ENCODE measurements at places on chromosomes 1 and 21.

DNA sequence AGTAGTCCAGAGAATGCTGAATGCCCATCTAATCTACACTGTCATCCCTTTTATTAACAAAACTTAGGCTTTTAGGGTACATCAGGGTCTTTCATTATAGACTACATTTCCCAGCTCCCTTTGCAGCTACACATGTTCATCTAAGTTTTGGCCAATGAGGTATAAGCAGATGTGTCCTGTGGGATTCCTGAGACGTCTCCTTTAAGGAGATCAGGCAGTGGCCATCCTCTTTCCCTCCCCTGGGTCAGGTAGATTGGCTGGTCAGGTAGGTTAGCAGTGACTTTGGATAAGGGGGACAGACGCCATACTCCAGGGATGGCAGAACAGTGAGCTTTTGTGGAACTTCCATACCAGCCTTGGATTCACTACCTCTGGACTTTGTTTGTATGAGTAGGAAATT lies 188.3 kb downstream of the FGGY start:
- DNase-seq: no peak

DNA sequence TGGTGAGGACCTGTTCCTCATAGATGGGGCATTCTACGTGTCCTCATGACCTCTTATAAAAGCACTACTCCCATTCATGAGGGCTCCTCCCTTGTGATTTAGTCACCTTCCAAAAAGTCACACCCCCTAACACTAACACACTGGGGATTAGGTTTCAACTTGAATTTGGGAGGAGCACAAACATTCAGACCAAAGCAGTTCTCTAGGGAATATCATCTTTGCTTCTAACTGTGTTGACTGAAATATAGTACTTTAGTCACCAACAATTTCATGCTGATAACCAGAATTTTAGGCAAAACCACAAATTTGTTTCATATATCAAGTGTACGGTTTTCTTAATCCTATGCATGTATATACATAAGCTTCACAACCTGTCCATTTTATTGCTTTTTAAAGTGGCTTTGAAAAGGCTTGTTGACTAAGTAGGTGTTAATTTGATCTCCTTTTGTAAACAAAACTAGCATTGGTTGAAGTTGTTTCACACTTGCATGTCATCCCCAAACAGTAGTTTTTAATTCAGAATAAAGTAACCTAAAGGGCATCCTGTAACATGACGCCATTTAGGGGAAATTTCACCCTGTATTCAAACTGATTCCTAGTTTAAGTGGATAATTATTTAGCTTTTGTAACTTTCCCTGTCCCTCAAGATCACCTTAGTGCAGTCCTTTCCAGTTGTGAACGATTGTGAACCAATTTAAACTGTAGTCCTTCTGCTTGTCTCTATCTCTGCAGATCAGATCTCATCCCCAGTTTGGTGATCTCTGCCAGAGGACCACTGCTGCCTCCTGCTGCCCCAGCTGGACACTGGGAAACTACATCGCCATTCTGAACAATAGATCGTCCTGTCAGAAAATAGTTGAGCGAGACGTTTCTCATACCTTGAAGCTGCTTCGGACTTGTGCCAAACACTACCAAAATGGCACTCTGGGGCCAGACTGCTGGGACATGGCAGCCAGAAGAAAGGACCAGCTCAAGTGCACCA lies 141.1 kb downstream of the TLR5 start:
- no peak for DNase-seq

- no peak for DNase-seq
Observed at GRCh38 chr1:62269851-62270495, 49.3 kb downstream of the KANK4 start.

- peak; percentile 71 for DNase-seq
Observed at GRCh38 chr1:231603598-231604275, 22.9 kb upstream of the DISC1 start.

GRCh38 chr1:15076807-15077206 lies 76.7 kb upstream of the TMEM51 start:
- no peak for DNase-seq

- DNase-seq: no peak
Observed at GRCh38 chr1:43847882-43848281, 85.7 kb upstream of the ARTN start.

GRCh38 chr1:76901158-76901767 lies 34.0 kb downstream of the ST6GALNAC5 start:
- peak; percentile 30 for DNase-seq

GRCh38 chr1:98403963-98404480 lies 257.5 kb upstream of the SNX7 start:
- no peak for DNase-seq

DNA sequence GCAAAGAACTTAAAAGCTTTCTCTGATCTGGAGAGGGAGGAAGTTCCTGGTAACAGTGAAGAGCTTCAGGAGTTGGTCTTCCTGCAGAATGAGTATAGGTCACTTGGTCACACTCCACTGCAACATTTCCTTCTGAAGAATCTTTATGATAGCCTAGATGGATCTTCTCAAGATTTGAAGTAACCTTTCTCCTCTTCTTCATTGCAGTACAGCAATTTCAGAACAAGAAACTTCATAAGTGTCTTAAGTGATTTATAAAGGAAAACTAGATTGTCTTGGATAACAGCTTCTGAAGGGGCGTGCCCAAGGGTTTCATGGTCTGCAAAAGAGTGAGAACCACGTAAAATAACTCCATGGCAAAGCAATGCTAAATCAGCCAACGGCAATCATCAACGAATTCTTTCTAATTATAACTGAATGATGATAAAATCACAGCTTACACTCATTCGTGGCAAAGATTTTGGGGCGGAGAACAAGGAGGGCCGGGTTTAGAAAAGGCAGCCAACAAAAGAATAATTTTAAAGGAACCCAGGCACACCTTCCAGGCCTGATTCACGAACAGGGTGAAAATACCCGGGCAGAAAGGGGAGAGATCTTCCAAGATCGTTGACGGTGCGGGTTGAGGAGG lies 53.9 kb upstream of the ASPM start:
- DNase-seq: no peak

DNA sequence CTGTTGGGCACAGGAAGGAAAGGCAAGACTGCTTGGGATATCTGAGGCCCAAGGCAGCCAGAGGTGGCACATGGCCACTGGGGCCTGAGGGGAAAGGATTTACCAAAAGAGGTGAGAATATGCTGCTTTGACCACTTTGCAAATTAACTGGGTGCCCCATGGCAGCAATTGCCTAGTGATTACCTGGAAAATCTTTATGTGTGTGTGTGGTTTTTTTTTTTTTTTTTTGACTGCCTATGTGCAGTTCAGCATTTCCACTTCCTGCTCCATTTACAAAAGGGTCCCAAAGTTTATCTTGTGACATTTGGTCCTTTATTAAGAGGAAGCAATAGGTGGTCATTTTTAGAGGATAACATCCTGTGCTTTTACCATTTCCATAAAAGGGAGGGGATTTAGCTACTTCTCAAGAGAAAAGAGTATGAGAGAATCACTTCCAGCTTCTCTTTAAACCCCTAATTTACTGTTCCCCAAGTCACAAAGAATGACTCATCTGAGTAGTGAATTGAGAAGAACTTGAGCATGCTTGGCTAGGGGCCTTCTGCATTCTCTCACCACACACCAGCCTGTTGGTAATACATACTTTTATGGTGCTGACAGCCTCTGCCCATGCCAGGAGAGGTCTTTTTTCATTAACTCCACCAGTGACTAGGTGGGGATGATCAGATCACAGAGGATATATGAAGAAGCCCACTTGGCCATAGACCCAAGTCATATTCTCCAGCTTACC lies 52.1 kb downstream of the SYDE2 start:
- peak; percentile 7 for DNase-seq

- DNase-seq: no peak
Observed at GRCh38 chr21:36773117-36773516, 74.2 kb downstream of the SIM2 start.

- DNase-seq: no peak
Observed at GRCh38 chr1:197314682-197315081, 46.6 kb downstream of the CRB1 start.

GRCh38 chr1:226886122-226886901 lies 15.9 kb downstream of the PSEN2 start:
- no peak for DNase-seq

DNA sequence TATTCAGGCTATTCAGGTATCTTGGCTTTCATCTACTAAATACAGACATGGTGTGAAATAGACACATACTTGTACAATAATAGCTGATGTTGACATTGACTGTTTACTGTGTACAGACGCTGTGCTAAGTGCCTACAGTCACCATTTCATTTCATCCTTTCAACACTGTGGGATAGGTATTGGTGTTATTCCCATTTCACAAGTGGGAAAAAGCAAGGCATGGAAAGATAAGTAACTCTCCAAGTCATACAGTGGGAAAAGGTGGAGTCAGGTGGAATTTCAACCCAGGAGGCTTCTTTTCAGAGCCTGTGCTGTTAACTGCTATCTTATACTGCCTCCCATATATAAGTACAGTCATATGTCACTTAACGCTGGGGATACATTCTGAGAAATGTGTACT lies 49.6 kb upstream of the ATP1A1 start:
- DNase-seq: no peak

GRCh38 chr1:61184040-61184713 lies 101.8 kb downstream of the NFIA start:
- DNase-seq: no peak

DNA sequence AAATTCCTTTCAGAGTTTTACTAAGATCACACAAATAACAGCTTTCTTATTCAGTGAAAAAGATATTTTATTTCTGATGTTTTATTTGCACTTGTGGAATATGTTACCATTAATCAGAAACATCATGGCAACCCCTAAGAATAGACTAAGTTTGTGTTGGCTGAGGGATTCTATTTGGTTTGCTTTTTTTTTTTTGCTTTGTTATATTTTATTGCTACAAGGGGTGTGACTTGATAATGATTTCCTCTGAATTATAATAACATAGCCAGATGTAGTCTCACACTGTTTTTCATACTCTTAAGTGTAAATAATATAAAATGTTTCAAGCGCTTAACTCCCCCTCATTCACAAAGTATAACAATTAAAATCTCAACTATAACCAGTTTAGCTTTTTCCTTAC lies 20.0 kb downstream of the GLRX2 start:
- no peak for DNase-seq

- no peak for DNase-seq
Observed at GRCh38 chr1:19429611-19430010, 55.7 kb downstream of the CAPZB start.

DNA sequence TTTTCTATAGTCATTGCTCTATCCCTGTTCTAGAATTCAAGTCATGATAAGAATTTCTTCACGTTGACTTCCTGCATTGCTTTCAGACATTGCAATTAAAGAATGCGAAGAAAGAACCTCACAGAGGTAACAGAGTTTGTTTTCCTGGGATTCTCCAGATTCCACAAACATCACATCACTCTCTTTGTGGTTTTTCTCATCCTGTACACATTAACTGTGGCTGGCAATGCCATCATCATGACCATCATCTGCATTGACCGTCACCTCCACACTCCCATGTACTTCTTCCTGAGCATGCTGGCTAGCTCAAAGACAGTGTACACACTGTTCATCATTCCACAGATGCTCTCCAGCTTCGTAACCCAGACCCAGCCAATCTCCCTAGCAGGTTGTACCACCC lies 10.6 kb downstream of the APCS start:
- peak; percentile 48 for DNase-seq

- no peak for DNase-seq
Observed at GRCh38 chr1:8540261-8540941, 222.5 kb downstream of the SLC45A1 start.

All from HTR-8/SVneo (cell line).